Naive thymus-derived CD8-positive, alpha-beta T cell (primary cell): ENCODE measurements at places on chromosomes 3 and 15.
A peak's percentile ranks its signal among the peaks of the same experiment; 100 is the strongest.

DNA sequence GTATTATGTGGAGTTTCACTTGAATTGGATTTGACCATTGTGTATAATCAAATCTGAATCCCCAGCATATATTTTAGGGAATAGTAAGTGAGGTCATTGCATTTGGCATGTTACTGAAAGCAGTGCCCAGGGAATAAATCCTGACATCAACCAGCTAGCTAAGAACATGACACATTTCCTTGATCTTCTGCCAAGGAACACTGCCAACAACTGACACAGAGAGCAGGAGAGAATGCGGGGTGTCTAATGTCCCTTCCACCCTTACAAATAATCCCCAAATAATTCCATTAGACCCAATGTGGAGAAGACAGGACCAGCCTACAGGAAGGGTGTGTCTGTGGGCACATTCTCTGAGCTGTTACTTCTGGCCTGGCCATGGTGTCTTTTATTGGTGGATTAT is 30.6 kb upstream of the UBE3A start:
- H3K36me3 ChIP-seq = peaks cover 6% of the 10 kb centered on the region
- no peak for DNase-seq
- H3K27ac ChIP-seq = no peak overlapping the region
- H3K4me3 ChIP-seq = no peak overlapping the region
- H3K4me1 ChIP-seq = peaks cover 1% of the 10 kb centered on the region
- H3K27me3 ChIP-seq = peaks cover 31% of the 10 kb centered on the region

DNA sequence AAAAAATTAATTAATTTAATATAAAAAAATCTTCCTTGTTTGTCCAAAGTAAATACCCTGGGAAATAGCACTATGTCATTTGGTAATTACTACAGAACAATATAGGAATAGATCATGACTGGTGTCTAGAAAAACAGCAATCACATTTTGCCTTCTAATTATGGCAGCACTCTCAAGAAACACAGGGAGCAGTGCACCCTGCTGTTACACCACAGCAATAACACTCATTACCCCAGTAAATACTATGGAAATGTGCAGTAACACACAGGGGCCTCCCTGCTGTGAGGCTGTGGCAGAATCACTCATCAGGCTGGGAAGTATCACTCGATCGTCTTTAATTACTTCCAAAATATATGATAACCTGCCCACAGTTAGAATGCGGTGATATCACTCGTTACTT is 646.0 kb downstream of the TUSC7 start:
- no peaks in the 10 kb centered on the region for H3K4me1 ChIP-seq
- H3K27me3 ChIP-seq = no peaks in the 10 kb centered on the region
- DNase-seq = no peak
- H3K4me3 ChIP-seq = no peak overlapping the region

DNA sequence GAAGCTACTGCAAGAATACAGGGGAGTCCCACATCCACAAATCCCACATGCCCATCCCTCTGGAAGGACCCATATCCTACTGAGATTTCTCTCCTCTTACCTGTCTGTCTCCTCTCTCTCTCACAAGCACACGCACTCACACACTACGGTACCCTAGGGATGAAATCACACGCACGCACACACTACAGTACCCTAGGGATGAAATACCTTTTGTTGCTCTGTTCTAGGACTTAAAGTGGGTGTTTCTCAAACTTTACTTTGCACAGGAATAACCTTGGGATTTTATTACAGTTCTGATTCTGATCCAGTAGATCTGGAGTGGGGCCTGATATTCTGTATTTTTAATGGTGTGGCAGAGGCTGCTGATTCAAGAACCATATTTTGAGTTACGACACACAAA is 622.2 kb upstream of the ZNF385D start:
- DNase-seq = no peak
- no peak overlapping the region for H3K4me3 ChIP-seq
- H3K4me1 ChIP-seq = peaks cover 6% of the 10 kb centered on the region
- peaks cover 35% of the 10 kb centered on the region for H3K27me3 ChIP-seq
- no peak overlapping the region for H3K27ac ChIP-seq

- no peaks in the 10 kb centered on the region for H3K36me3 ChIP-seq
- no peaks in the 10 kb centered on the region for H3K4me1 ChIP-seq
- no peak overlapping the region for H3K27ac ChIP-seq
- DNase-seq = no peak
Observed at GRCh38 chr3:166263460-166263859, 426.2 kb upstream of the BCHE start.

- no peaks in the 10 kb centered on the region for H3K36me3 ChIP-seq
- no peaks in the 10 kb centered on the region for H3K4me1 ChIP-seq
- H3K27ac ChIP-seq = no peak overlapping the region
- H3K4me3 ChIP-seq = no peak overlapping the region
- no peak for DNase-seq
Observed at GRCh38 chr3:138459619-138460535, 25.5 kb downstream of the ESYT3 start.

GRCh38 chr3:116103868-116104530 is 341.3 kb downstream of the LSAMP start:
- no peak overlapping the region for H3K27ac ChIP-seq
- no peaks in the 10 kb centered on the region for H3K4me1 ChIP-seq
- no peak for DNase-seq

- peaks cover 22% of the 10 kb centered on the region for H3K4me1 ChIP-seq
- peak overlapping the region; percentile 87 for H3K27ac ChIP-seq
- DNase-seq = no peak
- peak overlapping the region; percentile 96 for H3K4me3 ChIP-seq
- H3K27me3 ChIP-seq = no peaks in the 10 kb centered on the region
Observed at GRCh38 chr15:43134157-43134635, 810 bp downstream of the TMEM62 start.
